NCI-H748 treated with DMSO at 0.1 percent for 48 hours (cell line): ENCODE measurements at places on chromosomes 12 and 14.

DNA sequence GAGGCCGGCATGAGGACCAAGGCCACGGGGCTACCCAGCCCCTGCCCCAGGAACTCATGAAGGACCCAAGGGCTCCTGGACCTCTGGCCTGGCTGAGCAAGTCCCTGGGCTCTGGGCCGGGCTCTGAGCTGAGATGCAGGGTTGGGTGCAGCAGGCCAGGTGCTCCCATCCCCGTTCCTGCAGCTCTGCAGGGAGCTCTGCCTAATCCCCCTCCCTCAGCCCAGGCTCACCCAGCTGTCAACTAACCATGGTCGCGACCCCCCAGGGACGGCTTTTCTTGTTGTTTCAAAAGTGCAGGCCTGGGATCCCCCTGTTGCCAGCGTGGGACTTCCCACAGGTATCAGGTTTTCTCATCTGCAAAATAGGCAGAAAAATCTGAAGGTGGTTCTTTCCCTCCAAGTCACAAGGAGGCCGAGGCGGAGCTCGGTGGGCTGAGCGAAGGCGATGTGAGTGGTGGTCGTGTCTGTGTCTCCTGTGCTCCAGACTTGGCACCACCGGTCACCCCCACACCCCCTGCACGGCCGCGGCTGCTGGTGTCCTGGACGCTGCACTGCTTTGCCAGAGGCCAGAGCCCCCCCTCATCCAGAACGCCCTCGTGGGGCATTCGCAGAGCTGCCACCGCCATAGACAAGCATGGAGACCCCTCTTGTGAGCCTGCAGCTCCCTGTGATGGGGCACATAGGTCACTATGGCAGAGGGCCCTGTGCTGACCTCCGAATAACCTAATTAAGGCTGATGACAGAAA, 22.5 kb upstream of the GALNT9 start:
- DNase-seq, result no peak

DNA sequence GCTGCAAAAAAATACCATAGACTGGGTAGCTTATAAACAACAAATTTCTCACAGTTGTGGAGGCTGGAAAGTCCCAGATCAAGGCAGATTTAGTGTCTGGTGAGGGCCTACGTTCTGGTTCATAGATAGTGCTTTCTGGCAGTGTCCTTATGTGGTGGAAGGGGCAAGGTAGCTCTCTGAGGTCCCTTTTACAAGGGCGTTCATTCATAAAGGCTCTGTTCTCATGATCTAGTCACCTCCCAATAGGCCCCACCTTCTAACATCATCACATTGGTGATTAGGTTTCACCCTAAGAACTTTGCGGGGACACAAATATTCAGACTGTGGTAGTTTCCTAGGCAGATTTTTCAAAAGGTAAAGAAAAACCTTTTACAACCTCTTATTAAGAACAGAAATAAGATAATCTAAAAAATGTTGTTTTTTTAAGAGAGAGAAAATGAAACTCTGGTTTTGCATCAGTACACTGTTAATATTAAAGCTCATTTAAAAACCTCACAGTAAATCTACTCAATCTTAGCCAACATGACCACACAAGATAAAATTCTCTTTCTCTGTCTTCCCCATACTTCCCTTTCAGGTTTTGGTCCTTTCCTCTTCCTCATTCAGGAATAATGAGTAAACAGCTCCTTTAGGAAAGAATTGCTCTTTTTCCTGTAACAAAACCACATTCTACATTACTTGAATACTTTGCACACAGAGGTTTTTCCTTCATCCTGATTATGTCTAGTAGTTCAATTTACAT, 117.5 kb downstream of the UNC79 start:
- no peak for DNase-seq

DNA sequence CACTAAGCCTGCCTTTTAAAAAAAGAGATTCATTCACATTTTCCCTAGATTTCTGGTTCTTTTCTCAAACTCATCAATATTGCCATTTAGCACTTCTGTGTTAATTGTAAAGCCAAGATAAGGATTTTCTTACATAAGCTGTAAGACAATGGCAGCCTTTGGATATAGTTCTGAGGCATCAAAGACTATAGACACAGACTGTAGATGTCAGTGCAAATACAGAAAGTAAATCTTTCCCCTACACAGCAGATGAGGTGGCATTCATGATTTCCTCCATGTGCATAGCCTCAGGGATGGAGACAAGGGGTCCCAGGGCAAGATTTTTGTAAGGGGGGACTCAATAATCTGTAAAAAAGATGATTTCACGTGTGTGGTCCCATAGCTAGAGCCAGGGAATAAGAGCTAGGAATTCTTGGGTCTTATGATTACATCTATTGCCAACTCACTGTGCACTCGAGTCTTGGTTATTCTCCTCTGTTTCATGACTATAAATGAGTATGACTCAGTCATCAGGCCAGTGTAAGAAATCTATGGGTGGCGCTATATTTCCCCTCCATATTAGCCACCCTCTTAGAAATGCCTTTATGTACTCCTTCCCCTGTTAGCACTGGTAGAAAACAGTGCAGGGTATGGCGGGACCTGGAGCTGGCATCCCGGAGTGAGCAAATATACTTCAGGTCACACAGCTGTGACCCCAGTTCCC, 207.5 kb downstream of the EXOC5 start:
- peak; percentile 33 for DNase-seq

GRCh38 chr12:44403185-44403584, 472.9 kb downstream of the NELL2 start:
- DNase-seq, result no peak

GRCh38 chr12:124732275-124733075, 131.2 kb downstream of the SCARB1 start:
- no peak for DNase-seq

- DNase-seq, result no peak
These were observed 8.9 kb downstream of the WNK1 start for GRCh38 chr12:761256-761655.

DNA sequence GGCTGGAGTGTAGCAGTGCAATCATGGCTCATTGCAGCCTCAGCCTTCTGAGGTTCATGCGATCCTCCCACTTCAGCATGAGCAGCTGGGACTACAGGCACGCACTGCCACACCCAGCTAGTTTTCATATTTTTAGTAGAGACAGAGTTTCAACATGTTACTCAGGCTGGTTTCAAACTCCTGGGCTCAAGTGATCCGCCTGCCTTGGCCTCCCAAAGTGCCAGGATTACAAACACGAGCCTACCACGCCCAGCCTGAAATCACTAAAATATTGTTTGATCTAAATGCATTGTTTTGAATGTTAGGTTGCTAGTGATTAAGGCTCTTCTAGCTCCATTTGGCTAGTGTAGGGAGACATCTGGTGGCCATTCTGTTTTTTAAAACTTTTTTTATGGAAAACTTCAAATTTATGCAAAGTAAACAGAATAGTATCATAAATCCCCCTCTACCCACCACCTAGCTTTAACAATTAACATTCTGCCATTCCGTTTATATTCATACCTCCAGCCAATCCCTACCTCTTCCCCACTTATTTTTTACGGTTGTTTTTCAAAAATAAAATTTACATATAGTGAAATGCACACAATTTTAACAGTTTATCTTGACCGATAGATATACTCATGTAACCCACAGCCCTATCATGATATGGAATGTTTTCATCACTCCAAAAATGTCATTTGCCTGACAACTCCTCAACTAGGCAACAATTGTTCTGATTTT, 37.8 kb downstream of the MYO1H start:
- peak; percentile 71 for DNase-seq

DNA sequence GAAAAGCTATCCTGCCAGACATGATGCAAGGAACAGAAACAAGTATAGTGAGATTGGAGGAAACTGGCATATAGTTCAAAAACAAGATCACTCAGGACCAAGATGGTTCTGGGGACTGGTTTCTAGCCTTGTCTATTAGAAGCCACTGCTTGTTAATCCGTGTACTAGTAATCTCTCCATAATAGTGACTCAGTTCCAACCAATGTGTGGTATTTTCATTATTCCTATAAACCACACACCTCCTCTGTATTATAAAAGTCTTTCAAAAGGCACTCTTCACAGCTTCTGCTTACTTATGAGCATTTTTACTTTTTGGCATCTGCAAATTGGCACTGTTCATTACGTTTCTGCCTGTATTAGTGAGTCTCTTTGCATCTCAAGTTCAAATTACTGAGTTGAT, 140.3 kb downstream of the SLC6A15 start:
- no peak for DNase-seq

- no peak for DNase-seq
These were observed 147.1 kb downstream of the PAPOLA start for GRCh38 chr14:96649327-96649601.

DNA sequence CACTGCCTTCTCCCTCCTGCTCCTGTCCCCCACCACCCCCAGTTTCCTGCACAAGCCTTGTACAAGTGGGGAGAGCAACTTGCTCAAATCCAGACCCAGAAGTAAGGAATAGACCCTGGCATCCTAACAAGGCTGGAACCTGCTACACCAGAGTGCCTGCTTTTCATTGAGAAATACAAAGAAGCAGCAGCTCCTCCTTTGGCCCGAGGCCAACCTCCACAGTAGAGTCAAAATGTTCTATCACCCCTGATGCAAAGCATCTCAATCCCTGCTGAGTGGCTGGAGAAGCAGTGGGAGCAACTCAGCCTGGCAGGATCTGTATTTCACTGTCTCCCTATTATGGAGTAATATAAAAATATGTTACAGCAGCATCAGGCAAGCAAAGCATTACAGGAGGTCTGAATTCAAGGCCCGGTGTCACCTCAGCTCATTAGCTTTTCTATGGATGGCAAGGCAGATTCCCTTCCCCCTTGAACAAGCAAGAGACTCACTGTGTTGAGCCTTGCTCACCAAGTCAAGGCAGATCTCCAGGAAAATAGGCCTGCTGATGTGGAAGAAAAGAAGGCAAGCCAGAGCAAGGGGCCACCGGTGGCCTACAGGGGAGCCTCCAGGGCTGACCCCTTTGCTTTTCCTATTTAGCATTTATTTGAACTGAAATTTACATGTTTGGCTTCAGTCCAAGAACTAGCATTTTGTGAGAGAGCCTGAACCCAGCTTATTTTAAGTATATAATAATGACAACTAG, 186.3 kb upstream of the EGLN3 start:
- peak; percentile 6 for DNase-seq
